Urinary bladder (tissue), 4 donors: ENCODE measurements at places on chromosomes 4 and X.

GRCh38 chr4:10456260-10456594 lies 999 bp downstream of the ZNF518B start:
- DNase-seq: no peak

- DNase-seq: no peak
Observed at GRCh38 chr4:173333658-173334084, 487 bp downstream of the HMGB2 start.

- no peak for DNase-seq
Observed at GRCh38 chrX:111151764-111152163, 55.8 kb downstream of the PAK3 start.

DNA sequence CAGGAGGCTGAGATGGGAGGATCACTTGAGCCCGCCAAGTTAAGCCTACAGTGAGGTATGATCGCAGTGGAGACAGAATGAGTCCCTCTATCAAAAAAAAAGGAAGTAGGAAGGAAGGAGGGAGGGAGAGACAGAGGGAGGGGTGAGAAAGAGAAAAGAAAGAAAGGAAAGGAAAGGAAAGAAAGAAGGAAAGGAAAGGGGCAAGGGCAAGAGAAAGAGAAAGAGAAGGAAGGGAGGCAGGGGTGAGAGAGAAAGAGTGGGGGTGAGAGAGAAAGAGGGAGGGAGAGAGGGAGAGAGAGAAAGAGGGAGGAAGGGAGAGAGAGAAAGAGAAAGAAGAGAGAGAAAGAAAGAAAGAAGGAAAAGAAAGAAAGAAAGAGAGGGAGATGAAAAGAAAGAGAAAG lies 13.2 kb downstream of the ELF2 start:
- no peak for DNase-seq

DNA sequence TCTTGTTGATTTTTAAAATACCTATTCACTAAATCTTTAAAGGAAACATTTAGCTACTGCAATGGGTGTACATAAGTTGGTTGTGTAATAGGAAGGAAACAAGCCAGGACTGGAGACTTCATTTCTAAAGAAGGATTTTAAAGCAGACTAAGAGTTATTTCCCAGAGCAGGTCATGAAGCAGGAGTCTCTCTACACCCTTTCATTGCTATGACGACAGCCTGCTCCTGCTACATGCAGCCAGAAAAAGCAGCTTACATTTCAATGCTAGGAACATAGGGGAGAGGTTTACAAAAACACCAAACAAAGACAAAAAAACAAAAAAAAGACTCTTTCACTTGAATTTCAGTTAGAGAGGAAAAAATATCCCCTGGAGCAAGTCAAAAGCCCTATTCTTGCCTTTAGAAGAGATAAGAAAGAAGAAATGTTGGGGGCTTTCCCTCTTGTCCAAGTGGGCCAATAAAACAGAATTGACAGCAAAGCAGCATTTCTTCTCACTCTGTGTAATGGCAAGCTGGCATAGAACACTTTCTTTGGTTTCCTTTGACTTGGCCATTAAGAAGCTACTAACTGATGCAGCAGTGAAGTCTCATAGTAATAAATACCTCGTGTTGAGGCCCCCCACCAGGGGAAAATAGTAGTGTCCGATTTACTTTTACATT lies 3.4 kb downstream of the SPARCL1 start:
- DNase-seq: no peak

- DNase-seq: no peak
Observed at GRCh38 chr4:173478913-173479283, 51.1 kb downstream of the HAND2 start.

- no peak for DNase-seq
Observed at GRCh38 chr4:3493720-3494461, 30.8 kb downstream of the DOK7 start.
